ENCODE measurements at places on chromosomes 2 and 18.

- no peak for DNase-seq
Measured at GRCh38 chr2:98896416-98896815, 39.6 kb downstream of the CRACDL start.

- DNase-seq: no peak
Measured at GRCh38 chr2:158723181-158723838, 71.8 kb upstream of the DAPL1 start.

- DNase-seq: no peak
Measured at GRCh38 chr2:209824391-209824790, 52.8 kb downstream of the UNC80 start.

DNA sequence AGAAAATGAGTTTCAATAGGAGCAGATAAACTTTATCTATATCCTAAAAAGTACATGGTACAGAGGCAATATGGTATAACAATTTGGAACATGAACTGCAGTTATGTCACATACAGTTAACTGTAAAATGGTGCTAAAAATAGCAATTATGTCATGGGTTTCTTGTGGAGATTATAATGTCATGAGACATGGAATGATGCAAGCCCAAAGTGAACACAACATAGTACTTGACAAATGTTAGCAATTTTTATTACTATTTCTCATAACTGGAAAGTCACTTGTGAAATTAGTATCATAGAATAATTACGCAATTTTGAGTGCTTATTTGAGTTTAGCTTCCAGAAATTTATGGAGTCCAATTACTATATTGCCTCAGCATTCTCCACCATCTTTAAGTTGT lies 1263.4 kb downstream of the DSC3 start:
- DNase-seq: no peak

DNA sequence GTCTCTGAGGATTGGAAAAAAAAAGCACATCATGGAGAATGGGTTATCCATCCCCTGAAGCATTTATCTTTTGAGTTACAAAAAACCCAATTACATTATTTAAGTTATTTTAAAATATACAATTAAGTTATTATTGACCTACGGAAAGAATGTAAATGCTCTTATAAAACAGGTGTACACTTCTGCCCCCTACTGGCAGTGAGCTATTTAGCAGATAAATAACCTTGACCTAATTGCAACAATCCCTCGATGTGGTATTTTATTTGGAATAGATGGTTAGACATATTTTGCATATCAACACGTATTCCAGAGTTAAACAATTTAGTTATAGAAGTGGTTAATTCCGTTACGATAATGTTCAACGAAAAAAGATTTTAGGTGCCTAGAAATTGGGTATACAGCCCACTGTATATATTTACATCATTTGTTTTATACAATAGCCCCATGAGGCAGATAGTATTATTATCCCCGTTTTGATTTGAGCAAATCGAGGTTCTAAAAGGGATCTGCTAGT lies 9.1 kb upstream of the DAW1 start:
- peak; percentile 16 for DNase-seq

GRCh38 chr2:148988337-148988736 lies 50.2 kb upstream of the LYPD6B start:
- DNase-seq: no peak

Measured in CD8-positive, alpha-beta memory T cell (primary cell).